Activated CD4-positive, alpha-beta memory T cell treated with anti-CD3 and anti-CD28 coated beads for 36 hours (primary cell): ENCODE measurements at places on chromosomes 5 and 9. TPM values are rescaled to one million over a fixed set of nuclear protein-coding genes. Genes with fewer than 3 reads are reported as not detected.

The SPINK5 gene
- total RNA-seq = not detected

The GAS1 gene
- 0.26 TPM for total RNA-seq

The SEMA6A gene
- total RNA-seq = not detected

The CCL28 gene
- 8.8 TPM for total RNA-seq

The IL12B gene
- not detected for total RNA-seq

The GNA14 gene
- total RNA-seq = not detected

The PCDHGB2 gene
- total RNA-seq = 0.10 TPM

The HRCT1 gene
- not detected for total RNA-seq

The GRIA1 gene
- total RNA-seq = not detected

The PCDHGA1 gene
- total RNA-seq = not detected

The PCDHGB4 gene
- 0.07 TPM for total RNA-seq

DNA sequence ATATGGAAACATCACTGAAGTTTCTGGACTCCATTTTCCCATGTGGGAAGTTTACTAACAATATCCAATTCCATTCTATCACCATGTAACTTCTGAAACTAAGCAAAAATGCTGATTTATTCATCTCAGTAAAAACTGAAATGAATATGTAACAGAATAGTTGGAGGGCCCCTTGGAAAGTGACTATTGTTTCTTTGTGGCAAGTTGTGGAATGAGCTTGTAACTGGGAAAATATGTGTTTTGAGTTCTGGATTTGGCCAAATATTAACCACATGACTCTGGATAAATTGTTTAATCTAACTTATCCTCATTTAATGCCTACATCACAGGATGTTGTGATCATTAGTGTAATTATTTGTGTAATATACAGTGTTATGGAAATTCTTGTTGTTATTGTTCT lies 619.3 kb downstream of the TLE4 start:
- DNase-seq = no peak

DNA sequence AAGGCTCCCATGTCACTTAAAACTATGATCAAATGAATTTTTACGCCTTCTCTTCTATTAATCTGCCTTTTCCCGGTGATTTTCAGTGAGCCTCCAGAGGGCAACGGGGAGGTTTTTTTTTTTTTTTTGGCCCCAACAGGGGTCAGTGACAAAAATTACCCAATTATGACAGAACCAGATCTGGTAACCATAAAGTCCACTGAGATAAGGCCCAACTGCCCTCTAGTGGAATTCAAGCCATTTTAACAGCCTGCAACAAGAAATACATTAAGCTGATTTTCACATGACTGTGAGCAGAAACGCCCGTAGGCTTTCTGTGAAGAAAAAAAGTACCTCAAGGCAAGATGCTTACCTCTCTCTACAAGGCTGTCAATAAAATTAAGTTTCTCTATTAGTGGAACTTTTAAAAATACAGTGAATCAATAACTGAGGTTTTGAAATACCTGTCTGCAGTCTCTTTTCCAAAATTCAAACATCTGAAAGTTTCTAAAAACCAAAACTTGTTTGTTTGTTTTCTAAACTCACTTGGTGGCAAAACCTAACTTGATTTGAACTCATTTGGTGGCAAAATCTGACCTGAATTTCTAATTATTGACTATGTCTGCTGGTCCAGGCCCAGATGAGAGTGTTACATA lies 49.7 kb upstream of the FST start:
- DNase-seq = no peak

DNA sequence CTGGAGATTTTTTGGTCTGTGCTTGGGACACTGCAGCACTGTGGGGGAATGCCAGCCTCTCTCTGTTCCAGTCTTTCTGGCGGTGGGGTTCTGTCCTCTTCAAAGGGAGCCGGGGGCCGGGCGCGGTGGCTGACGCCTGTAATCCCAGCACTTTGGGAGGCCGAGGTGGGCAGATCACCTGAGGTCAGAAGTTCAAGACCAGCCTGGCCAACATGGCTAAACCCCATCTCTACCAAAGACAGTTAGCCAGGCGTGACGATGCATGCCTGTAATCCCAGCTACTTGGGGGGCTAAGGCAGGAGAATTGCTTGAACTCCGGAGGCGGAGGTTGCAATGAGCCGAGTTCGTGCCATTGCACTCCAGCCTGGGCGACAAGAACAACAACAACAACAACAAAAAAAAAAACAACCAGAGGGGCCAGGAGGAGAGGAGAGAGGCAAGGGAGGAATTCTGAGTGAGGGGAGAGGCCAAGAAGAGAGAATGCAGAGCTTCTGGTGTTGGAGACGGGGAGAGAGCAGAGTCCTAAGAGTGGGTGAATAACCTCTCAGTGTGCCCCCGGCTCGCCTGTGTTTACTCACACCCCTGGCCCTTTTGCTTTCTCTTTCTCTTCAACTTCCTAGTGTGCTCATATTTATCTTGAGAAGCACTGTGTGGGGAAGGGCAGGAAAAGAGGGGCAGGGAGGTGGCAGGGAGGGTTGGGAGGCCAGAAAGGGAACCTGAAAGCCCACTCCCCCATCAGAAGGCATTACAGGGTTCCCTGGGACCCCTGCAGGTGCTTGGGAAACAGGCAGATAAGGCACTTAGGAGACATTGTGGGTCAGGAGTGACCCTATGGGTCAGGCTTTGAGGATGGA lies 3.2 kb upstream of the SET start:
- peak; percentile 70 for DNase-seq

DNA sequence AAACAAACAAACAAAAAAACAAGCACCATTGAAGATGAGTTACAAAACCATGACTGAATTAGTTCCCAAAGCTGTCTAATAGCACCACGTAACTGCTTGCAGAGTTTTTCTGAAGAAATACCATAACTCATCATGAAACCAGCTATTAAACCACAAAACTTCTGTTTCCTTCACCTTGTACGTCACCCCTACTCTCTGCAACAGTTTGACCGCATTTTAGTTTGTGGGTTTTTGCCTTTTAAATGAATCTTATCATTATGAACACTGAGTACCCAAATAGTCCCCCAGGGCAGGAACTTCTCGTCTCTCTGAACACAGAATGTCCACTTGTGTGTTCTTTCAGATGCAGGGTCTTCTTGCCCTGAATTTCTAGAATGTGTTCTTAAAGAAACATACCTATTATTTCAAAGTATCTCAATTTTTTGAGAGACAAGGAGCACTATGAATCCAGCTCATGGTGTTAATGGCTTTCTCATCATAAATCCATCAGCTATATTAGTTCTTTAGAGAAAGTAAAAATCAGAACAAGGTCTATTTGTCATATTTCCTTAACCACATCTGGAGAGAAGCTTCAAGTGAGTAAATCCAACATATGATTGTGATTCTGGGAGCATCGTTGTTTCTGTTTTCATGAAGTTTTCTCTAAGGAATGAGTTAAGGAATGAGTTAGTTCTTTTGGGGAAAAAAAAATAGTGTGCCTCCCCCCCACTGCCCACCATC lies 210.6 kb downstream of the AUH start:
- DNase-seq = peak; percentile 55

DNA sequence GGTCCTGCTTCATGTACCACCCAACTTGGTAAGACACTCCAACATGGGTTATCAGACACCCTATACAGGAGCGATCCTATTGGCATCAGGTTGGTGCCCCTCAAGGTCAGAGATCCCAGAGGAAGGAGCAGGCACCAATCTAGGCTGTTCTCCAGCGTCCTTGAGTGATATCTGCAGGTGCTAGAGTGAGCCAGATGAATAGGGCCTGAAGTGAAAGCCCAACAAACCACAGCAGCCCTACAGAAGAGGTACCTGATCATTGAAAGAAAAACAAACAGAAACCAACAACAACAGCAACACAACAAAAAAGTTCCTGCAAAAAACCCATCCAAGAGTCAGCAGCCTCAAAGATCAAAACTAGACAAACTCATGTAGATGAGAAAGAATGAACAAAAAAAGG lies 584.8 kb downstream of the HINT1 start:
- no peak for DNase-seq

- DNase-seq = no peak
These were observed 82.9 kb downstream of the C5orf15 start for GRCh38 chr5:133885566-133885965.

GRCh38 chr9:77949751-77950436 lies 81.7 kb downstream of the GNAQ start:
- DNase-seq = no peak

DNA sequence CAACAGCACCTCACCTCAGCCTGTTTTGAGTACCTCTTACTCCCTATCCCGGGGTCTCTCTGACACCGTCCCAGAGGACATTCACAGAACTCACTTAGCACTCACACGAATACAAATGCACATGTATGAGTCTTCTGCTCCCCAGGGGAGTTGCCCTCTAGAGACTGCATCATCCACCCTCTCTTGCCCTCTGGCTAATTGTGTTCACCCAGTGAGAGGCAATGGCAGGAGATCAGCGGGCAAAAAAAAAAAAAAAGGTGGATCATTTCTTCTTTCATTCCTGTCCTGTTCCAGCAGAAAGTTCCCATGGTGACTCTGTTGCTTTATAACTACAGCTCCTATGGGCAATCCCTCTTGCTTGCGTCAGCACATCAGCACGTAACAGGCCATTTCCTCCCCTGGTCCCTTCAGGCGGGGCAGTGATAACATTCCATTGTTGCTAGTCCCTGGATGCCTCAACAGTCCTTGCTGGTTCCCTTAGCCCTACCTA lies 23.5 kb upstream of the SNX2 start:
- DNase-seq = no peak

GRCh38 chr9:69097064-69097463 lies 61.5 kb downstream of the FXN start:
- DNase-seq = no peak

GRCh38 chr5:102759289-102759688 lies 4.2 kb downstream of the PAM start:
- no peak for DNase-seq
